ENCODE measurements at places on chromosomes 11 and 22.

GRCh38 chr11:70367071-70367470 lies 31.3 kb upstream of the CTTN start:
- no peak for DNase-seq

GRCh38 chr22:26616650-26617049 lies 1.2 kb downstream of the CRYBB1 start:
- DNase-seq: no peak

DNA sequence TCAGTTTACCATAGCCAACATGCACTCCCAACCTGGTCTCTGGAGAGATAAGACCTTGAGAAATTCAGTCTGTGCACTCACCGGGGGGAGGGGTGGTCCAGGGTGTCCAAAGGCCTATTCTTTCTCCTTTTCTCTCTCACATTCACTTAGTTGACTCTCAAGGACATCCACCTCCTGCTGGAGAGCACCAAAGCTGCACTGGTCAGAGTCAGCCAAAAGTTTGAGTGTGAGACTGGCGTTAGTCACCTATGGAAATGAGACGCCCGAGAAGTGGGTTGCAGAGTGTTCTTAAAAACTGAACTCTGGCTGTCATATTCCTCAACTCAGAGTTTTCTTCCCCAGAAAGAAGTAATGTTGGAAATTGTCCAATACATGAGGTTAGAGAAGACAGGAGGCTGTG lies 5.0 kb upstream of the UBQLNL start:
- DNase-seq: no peak

- DNase-seq: no peak
These were observed 68.3 kb downstream of the SPECC1L start for GRCh38 chr22:24338726-24339451.

- DNase-seq: no peak
These were observed 10.5 kb downstream of the CLPB start for GRCh38 chr11:72423840-72424239.

DNA sequence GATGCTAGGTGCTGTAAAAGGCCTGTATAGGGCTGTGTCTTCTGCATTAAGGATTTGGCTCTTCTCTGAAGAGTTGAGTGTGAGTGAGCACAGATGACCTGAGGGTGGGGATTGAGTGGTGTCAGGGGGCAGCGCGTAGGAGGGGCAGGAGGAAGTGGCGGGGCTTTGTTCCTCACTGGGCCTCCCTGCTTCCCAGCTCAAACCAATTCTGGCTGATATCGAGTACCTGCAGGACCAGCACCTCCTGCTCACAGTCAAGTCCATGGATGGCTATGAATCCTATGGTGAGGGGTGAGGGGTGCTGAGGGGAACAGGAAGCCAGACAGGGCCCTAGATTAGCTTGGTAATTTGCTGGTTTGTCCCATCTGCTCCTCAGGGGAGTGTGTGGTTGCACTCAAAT lies 9.1 kb downstream of the PHOX2A start:
- DNase-seq: no peak

DNA sequence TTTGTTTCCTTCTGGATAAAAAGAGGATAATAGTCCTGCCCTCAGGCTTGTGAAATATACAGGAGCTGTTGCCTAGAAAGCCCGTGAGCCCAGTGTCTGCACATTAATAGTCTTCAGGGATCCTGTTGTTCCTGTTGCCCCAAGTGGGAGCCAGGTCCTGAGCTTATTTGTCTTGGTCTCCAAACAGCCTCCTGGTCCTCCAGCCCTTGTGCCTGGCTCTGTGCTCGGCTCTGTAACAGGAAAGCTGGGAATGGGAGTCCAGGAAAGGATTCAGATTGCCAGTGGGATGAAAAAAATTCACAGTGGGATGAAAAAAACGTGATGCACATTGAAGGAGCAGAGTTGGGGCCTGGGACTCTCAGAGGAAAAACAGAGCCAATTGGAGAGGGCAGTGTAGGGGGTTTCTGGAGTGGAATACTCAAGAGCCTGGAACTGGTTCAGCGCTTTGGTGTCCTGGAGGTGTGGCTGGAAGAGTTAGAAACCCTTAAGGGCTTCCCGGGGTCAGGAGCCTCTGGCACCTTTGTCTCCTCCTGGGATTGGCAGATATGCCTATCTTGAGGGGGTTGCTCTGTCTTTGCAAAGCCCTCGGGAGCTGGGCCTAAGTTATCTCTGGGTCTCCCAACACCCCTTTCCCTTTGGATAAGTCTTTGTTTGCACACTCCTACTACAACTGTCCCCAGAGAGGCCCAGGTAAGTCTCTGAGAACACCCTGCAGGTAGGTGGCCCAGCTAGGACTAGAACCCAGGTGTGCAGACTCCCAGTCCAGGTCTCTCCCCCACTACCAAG lies 2.3 kb upstream of the INPPL1 start:
- DNase-seq: no peak

- no peak for DNase-seq
These were observed 134.4 kb upstream of the SORL1-AS1 start for GRCh38 chr11:121587182-121587581.

DNA sequence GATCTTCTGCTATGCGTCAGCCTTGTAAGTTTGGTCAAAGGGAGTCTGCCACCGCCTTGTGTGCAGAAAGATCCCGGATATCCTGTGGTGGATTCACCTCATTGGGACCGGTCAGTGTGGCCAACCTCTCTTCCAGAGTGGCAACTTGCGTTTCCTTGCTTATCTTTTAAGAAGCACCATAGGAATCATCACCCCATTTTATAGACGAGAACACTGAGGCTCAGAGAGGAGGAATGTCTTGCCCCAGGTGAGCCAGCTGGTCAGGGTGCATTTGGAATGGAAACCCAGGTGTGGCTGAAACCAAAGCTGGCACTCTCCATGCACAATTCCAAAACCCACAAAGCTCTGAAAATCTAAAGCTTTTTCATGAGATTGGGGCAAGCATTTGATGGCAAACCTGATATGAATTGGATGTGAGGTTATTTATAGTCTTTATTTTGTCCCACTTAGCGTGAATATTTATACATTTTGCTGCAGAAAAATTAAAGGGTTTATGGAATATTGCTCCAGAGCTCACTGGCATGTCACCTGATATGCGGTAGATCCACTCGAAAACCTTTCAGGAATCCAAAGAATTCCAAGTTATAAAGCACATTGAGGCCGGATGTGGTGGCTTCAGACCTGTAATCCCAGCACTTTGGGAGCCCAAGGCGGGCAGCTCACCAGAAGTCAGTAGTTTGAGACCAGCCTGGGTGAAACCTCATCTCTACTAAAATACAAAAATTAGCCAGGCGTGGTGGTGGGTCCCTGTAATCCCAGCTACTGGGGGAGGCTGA lies 12.1 kb upstream of the EIF3D start:
- no peak for DNase-seq

GRCh38 chr11:44989831-44990566 lies 39.3 kb upstream of the TP53I11 start:
- DNase-seq: no peak

DNA sequence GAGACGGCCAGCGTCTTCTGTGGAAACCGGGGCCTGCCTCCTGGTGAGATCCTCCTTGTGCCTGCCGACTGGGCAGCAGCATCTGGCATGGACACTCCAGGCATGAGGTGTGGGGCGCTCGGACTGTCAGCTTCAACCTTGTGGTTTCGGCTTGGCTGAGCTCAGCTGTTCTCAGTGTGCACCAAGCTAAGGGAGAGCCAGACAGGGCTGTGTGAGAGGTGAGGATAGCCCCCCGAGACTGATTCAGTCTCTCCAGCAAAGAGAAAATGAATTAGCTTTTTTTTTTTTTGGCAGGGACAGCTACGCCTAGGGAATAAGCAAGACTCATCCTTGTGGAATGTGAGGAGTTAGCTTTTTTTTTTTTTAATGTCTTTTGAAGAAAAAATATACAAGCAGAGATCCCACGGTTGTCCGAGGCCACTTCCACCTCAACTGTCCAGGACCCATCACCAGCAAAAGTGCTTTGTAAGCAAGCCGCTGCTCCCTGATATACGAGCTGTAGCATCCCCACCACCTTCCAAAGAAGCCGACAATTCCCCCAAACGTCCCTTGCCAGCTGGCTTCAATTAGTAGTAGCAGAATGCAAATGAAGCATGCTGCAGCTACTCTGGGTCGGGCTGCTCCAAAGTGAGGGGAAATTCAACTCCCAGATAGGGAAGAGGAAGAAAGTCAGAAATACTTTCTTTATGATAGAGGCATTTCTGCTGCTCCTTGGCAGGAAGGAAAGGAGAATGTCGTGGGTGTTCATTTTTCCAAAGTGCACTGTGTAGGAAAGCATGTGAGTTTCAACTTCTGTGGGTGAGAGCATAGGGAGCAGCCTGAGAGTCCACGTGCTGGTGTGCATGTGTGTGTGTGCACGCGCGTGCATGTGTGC lies 9.7 kb upstream of the THY1 start:
- no peak for DNase-seq

- no peak for DNase-seq
These were observed 49.0 kb upstream of the BID start for GRCh38 chr22:17823226-17823625.

GRCh38 chr11:126308271-126308671 lies 4.4 kb downstream of the DCPS start:
- DNase-seq: no peak

GRCh38 chr11:46277622-46278386 lies at the start of gene CREB3L1:
Gene CREB3L1, plus strand, starts transcription at chr11:46277662. Its CDS starts 450 bp downstream, at chr11:46278112.
- no peak for DNase-seq

GRCh38 chr11:91869686-91870085 lies 354.9 kb upstream of the FAT3 start:
- DNase-seq: no peak

DNA sequence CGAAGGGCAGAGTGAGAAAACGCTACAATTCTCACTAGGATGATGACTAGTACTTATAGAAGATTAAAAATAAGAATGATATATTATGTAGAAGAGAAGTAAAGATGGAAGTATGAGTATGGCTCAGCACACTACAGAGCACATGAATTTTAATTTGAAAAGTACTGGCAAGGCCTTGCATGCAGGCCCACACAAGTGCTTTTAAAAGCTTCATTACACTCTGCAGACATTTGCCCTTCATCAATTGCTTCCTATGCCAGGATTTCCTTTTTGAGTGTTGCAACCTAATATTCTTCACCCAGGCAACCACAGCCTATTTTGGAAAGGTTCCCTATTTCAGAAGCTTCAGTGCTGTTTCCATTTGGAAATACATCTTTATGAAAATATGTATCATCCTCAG lies 81.1 kb downstream of the LARGE2 start:
- DNase-seq: no peak

- no peak for DNase-seq
These were observed 9.9 kb downstream of the OR6M1 start for GRCh38 chr11:123796226-123796625.

DNA sequence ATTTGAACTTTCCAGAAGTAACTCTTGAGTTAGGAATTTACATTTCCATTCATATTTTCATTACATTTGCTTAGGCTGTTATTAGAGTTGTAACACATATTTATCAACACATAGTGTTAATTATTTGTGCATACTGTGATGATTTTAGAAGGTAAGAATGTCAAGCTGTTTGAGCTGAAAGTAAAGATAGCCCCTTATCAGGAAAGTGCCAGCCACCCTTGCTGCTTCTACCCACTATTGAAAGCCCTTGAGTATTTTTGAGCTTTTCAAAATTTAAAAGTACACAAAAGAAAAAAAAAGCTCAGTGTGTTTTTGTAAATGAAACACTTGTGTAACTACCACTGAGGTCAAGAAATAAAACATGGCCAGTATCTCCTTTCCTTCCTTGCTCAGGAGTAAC lies 8.0 kb downstream of the APLP2 start:
- no peak for DNase-seq

- no peak for DNase-seq
These were observed 37.4 kb downstream of the SCUBE1 start for GRCh38 chr22:43305806-43306205.

- DNase-seq: no peak
These were observed 13.1 kb upstream of the EXPH5 start for GRCh38 chr11:108606495-108607160.

GRCh38 chr11:114135737-114136151 lies 76.2 kb downstream of the ZBTB16 start:
- no peak for DNase-seq

GRCh38 chr11:6418557-6419008 lies 311 bp downstream of the APBB1 start:
- DNase-seq: no peak

DNA sequence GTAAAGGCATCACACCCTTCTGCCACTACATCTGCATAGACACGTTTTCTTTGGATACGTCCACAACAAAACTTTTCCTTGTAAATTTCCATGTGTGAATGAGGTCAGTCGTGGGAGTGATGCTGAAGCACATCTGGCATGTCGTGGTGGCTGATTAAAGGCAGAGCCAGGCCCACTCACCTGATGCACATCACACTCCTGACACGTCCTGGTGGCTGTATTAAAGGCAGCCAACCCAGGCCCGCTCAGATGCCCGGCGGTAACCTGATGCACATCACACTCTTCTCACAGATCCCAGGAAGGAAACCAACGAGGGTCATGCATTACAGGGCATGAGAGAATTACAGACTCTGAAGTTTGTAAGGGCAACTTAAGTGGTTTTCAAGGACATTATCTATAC lies 321.6 kb upstream of the B3GAT1 start:
- DNase-seq: no peak

DNA sequence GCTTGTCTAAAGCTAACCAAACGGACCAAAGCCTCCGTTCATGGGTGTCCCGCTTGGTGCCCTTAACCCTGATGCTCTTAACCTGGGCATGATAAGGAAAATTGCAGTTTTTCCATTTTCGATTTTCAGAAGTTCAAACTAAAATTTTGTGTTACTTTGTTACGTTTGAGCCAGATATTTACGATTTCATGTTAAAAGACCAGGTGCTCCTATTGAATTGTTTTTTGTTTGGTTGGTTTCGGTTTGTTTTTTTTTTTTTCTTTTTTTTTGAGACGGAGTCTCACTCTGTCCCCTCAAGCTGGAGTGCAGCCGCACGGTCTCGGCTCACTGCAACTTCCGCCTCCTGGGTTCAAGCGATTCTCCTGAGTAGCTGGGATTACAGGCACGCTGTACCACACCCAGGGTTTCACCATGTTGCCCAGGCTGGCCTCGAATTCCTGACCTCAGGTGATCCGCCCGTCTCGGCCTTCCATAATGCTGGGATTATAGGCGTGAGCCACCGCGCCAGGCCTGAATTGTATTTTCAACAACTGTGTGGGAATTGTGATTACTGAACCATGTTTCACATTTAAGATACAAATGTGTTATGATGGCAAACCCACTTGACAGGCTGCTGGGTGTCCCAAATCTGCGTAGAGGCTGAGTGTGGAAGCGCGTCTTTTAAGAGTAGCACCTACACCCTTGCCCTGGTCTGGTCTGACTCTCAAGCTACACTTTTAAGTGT lies 864 bp upstream of the USP28 start:
- DNase-seq: no peak

DNA sequence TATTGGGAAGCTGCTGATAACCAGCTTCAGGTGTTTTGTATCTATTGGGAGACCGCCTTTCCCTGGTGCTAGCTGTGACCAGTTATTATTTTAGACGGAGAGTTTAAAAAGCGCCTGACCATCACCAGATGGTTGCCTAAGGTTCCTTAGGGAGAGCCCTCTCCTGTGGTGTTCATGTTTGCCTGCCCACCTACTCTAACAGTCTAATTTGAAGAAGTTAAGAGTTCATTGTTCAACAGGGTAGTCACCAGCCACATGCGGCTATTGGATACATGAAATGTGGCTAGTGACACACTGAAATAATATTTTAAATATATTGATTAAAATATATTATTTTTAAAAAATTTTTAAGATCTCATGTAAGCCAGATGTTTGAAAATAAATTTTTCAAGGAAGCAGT lies 71.3 kb upstream of the SLN start:
- no peak for DNase-seq

All from stimulated activated CD4-positive, alpha-beta T cell treated with anti-CD3 and anti-CD28 coated beads, Interleukin-1b, Interleukin-23, amount 100 ng/mL, for 1 hour (primary cell).